ENCODE measurements at places on chromosomes 4 and X.

- DNase-seq = no peak
Measured at GRCh38 chr4:147831551-147832171, 99.8 kb downstream of the ARHGAP10 start.

DNA sequence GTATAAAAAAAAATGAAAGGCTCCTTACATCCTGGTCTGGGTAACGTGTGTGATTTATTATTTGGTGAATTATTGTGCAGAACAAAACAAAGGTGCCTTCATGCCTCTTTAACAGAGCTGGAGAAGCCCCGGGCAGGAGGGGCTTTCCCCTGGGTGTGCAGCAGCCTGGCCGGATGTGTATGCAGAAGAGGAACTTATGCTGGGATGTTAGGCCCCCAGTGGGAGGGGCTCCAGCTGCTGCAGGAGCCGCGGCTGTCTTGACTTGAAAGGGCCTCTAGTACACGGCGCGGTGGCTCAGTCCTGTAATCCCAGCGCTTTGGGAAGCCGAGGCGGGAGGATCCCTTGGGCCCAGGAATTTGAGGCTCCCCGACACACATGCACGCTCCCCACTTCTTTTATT lies 16.0 kb downstream of the CCNQ start:
- DNase-seq = peak; percentile 39

- DNase-seq = no peak
Measured at GRCh38 chr4:38045289-38045988, 85.2 kb downstream of the PTTG2 start.

DNA sequence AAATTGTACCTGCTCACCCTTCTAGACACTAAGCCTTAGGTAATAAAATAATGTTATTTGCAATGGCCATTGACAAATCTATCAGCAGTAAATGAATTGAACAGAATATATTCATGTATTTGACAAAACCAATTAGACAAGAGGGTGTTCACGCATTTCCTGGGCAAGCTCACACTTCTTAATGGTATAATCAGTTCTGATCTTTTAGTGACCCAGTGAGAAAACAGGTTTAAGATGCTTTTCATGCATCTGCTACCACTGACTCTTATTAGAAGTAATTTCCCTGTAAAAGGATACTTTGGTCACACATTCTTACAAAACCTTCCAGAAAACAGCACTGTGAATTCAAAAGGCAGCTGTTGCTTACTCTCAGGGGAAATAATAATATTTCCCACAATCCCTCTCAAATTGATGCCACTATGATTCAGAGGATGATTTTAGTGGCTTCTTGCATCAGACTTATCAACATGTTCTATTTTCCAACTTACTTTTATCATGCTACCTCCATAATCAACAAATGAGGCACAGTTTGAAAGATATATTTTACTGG lies 313.9 kb upstream of the NWD2 start:
- no peak for DNase-seq

- no peak for DNase-seq
Measured at GRCh38 chrX:9656871-9657270, 108.8 kb downstream of the GPR143 start.

DNA sequence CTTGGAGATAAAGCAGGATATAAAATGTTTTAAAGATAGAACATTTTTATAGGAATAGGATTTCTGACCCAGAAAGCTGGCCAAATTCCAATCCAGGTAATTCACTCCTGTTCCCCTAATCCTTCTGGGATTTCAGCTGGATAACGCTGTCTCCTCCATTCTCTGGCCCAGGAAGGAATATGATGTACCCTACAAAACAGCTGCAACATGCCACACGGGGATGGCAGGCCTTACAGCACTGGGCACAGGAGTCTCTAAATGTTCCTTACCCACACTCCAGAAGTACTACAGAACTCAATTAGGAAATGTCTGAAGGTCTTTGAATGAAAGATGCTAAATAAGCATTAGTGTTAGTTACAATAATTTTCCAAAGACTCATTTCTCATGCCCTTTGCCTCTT lies 15.8 kb downstream of the CAMK2D start:
- no peak for DNase-seq

DNA sequence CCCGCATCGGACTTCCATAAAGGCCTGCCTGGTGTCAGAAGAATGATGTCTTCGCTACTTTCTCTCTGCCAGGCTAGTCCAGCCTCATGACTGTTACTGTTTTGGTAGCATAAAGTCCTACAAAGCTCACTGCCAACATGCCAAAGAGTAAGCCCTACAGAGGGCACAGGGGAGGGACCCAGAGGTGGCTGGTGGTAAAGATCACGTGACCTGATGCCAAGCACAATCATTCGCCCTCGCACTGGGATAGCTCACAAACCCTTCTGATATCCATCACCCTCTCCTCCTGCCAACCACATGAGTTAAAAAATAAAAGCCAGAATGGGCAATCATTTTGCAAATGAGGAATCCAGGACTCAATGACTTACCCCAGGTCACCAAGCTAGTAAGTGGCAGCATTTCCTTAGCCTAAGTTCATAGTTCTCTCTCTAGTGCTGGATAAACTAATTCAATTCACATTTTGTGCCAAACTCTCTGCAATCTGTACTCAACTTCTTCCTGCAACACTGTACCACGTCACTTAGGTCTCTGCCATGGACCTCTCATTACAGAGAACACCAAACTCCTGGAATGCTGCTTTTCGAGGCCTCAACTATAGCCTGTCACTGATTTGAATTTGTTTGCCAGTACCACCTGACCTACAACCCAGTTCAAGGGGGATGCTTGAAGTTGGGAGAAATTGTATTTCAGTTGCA lies 178.1 kb downstream of the SH3KBP1 start:
- DNase-seq = no peak

DNA sequence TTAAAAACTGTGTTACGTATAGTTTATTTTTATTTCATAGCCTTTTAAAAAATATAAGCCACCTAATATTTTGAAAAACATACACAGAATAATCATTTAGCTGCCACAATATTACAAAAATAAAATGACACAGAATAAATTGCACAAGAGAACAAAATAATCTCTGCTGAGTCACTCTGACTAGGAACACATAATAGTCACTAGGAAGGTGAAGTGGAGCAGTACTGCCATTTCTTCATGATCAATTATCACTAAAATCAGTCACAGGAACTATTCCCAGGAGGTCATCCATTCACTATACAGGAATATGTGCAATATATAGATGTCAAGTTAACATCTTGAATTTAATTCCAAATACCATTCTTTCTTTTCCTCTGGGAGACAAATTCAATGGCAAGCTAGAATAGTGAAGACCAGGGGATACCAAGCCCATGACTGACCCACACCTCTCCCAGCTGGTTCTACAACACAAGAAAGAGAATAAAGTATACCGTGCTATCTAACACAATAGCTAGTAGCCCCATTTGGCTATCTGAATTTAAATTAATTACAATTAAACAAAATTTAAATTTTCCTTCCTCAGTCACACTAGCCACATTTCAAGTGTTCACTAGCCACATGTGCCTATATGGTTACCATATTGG lies 5.9 kb downstream of the SMIM43 start:
- no peak for DNase-seq

DNA sequence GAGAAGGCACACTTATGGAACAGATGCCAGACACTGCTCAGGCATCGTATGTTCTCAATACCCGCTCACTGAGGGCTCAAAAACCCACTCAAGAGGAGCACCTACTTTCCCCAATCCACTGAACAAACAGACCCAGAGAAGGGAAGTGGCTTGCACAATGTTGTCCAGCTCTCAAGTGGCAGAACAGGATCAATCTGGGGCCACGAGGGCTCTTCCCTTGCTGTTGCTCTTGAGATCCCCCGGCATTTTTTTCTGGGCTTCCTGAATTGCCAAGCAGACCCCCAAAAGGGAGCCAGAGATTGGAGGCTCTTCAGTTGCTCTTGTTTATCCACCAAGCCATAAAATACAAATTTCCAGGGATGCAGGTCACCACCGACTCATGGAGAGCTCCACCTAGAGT lies 35.7 kb downstream of the IDS start:
- DNase-seq = no peak

DNA sequence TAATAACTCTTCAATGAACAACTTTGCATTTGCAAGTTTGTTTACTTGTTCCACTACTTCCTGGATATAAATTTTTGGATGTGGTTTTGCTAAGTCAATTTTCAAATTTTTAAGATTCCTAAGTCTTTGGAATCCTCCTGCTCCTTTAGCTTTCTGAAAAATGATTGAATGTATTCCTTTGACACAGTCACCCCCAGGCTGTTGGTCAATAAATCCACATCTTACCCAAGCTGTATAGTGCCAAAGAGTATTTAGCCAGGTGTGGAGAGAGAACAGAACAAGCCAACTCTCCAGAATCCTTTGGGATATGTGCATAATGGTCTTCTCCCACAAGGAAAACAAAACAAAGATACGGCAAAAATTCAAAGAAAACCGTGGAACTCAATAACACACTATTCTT lies 56.9 kb upstream of the INTU start:
- DNase-seq = peak; percentile 19

- peak; percentile 89 for DNase-seq
Measured at GRCh38 chr4:53863158-53863557, 201.2 kb downstream of the CHIC2 start.
